ENCODE measurements at places on chromosomes 11 and 22.

GRCh38 chr22:48083502-48083901 is 1321.1 kb downstream of the TBC1D22A start:
- no peak for DNase-seq

- DNase-seq: no peak
Observed at GRCh38 chr22:22394591-22394990, 114.0 kb downstream of the ZNF280B start.

- DNase-seq: no peak
Observed at GRCh38 chr11:36268337-36268985, 20.8 kb downstream of the COMMD9 start.

GRCh38 chr11:132312701-132313111 is 942.3 kb downstream of the NTM start:
- no peak for DNase-seq

- no peak for DNase-seq
Observed at GRCh38 chr22:38949889-38950405, 7.5 kb upstream of the APOBEC3A start.

All from stimulated activated CD8-positive, alpha-beta memory T cell treated with anti-CD3 and anti-CD28 coated beads, Interleukin-4, amount 100 ng/mL, for 1 hour (primary cell).